ENCODE measurements at places on chromosomes 11 and 22. TPM values are rescaled to one million over a fixed set of nuclear protein-coding genes. Genes with fewer than 3 reads are reported as not detected.

DNA sequence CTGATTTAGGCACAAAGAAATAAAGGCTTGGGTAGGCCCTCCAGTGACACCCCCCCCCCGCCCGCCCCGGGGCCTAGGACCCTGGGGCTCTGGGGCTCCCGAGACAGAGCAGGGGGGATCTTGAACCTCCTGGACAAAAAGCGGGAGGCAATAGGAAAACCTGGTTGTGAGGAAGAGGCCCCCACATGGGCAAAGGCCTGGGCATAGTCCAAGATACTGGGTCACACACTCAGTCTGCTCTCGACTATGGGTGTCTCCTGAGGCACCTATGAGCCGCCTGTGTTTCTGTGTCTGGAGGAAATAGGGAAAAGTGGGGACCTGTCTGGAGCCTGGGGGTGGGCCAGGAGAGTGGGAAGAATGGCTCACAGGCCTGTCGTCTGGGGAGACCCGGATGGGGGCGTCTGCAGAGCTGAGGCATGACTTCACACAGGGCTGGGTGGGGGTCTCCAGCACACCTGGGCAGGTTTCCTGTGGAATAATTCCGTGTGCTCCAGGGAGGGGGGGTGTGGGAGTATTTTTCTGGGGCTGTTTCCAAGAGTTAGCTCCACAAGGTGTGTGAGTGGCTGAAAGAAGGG lies 2.4 kb upstream of the MN1 start:
- no peak for DNase-seq

DNA sequence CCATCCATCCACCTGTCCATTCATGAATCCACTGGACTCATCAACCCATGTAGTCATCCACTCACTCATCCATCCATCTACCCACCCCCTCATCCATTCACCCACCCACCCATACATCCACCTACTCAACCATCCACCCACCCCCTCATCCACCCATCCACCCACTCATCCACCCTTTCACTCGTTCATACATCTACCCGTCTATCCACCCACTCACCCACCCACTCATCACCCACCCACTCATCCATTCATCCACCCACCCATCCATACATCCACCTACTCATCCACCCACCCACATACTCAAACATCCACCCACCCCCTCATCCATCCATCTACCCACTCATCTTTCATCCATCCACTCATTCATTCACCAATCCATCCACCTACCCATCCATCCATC lies 37.7 kb downstream of the RTL6 start:
- no peak for DNase-seq

DNA sequence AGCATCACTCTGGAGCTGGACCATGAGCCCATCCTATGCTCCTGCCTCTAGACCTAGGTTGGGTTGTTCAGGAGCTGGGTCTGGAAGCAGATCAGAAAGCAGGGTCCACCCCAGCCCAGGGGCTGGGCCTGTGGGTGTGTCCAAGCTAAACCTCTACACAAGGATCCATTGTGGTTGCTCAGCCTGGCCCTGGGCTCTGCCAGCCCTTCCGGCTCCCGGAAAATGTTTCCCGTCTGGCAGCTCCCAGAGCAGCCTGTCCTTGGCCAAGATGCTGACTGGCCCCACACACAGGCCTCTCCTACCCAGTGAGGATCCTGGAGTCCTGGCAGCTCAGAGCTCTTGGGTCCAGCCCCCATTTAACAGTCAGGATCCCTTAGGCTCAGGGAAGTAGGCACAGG lies 35.3 kb upstream of the FCHSD2 start:
- peak; percentile 85 for DNase-seq

DNA sequence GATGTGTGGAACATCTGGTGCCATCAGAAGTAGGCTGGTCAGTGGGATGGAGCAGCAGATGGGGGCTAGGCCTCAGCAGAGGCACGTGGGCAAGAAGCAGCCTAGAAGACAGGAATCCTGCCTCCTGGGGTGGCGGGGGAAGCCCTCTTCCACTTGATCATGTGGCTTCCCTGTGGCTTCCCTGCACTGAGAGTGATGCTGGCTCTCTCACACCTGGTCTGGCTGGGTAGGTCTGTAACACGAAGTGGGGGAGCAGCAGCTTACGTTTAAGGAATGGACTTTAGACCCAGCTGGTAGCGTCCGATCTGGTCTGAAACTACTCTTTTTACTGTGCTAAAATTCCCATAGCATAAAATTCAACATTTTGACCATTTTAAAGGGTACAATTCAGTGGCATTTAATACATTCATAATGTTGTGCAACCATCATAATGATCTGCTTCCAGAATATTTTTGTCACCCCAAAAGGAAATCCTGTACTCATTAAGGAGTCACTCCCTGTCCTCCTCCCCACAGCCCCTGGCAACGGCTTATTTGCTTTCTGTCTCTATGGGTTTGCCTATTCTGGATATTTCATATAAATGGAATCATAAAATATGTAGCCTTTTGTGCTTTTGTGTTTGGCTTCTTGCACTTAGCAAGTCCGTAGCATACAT lies 21.7 kb downstream of the PTPN5 start:
- DNase-seq, result no peak

Gene SHANK3
- total RNA-seq, result 158 TPM

GRCh38 chr11:83709434-83709833 lies 423.3 kb upstream of the CCDC90B start:
- DNase-seq, result no peak

Gene MPPED1
- total RNA-seq, result not detected

DNA sequence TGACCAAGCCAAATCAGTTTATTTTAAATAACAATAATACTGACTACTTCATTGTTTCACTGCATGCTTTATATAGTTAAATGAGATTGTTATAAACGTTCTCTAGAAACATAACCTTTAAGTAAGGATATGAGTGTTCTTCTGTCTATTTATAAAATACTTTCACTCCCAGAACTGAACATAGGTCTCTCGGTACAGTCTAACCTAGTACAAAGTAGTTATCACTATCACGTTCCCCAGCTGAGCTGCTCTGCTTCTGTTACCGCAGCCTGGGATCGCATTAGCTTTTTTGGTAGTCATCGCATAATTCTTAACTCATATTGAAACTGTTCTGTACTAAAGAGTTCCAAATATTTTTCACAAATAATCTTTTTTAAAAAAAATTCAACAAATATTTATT lies 143.6 kb downstream of the WNT11 start:
- no peak for DNase-seq

Gene MYEOV
- 14.4 TPM for total RNA-seq

DNA sequence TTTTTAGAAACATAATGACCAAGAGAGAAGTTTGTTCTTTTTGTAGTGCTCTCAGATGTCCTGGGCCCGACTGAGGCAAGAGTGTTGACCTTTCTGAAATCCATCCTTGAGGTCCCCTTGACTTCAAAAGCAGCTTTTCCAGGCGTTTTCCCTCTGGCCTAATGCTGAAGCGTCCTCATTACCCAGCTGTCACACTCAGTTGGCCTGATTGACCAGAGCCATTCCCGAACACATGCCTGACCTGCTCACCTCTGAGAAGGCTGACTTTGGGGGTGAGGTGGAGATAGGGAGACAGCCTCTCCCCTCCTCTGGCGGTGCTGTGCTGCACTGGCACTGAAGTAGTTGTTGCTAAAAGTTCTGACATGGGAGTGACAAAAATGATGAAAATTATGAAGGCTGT lies 66.9 kb downstream of the ALX4 start:
- no peak for DNase-seq

DNA sequence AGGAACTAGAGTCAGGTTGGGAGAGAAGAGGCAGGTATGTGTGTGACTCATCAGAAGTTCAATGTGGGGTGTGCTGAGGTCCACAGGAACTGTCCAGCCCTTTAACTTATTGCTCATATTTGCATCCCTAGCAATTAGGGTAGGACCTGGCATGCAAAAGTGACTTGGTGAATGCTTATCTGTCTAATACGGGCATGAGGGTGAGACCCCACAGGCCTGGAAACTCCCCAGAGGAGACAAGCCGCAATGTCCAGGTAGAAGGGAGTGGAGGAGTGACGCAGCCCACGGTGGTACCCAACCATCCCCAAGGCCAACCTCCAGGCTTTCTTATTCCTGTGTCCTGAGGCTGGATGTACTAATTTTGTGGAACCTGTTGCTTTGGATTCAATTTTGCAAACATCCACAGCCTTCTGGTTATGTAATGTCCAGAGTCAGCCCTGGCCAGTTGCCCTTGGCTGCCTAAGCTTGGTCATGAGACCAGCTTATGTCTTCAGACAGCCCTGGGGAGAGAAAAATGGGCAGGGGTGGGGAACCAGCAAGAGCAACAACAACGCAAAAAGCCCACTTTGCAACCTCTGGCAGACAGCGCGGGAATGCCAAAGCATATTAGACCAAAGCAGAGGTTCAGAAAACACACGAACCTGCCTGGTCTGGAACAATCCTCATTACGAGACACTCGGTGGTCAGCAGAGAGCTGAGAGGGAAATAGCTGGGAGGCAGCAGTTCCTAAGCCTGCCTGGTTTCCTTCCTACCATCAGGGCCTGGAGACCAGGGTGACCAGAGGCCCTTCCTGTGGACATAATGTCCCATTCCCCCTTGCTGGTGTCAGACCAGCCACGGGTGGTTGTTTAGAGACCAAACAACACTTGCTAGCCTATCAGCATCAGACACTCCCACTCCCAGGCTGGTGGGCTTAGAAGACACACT lies 49.3 kb downstream of the TIMP3 start:
- DNase-seq, result no peak

Gene MYOD1
- total RNA-seq, result not detected

Measured in endothelial cell of umbilical vein (primary cell).